Suppressor macrophage treated with lipopolysaccharide for 4 hours (primary cell): ENCODE measurements at places on chromosomes 5 and 9.

DNA sequence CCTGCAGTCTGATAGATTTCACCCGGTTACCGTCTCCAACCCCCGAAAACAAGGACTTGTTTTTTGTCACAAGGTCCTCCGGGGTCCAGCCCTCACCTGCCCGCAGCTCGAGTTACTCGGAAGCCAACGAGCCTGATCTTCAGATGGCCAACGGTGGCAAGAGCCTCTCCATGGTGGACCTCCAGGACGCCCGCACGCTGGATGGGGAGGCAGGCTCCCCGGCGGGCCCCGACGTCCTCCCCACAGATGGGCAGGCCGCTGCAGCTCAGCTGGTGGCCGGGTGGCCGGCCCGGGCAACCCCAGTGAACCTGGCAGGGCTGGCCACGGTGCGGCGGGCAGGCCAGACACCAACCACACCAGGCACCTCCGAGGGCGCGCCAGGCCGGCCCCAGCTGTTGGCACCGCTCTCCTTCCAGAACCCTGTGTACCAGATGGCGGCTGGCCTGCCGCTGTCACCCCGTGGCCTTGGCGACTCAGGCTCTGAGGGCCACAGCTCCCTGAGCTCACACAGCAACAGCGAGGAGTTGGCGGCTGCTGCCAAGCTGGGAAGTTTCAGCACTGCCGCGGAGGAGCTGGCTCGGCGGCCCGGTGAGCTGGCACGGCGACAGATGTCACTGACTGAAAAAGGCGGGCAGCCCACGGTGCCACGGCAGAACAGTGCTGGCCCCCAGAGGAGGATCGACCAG, 121.3 kb downstream of the DAB2IP start:
- no peak for DNase-seq

DNA sequence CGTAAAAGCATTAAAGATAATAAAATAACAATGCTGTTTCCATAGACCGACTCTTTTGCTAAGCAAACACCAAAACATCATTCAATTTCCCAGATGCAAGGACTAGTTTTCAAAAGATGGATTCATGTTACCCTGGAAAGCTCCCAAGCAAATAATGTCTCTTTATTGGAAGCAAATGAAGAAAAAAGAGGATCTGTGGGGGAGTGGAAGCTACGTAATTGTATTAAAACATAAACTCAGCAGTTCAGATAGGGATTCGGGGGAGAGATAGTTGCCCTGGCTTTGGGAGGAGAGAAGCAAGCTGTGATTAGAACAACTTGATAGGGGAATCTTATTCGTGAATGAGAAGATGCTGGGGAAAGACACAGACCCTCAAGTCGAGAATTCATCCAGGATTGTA, 491.0 kb upstream of the CLINT1 start:
- no peak for DNase-seq

DNA sequence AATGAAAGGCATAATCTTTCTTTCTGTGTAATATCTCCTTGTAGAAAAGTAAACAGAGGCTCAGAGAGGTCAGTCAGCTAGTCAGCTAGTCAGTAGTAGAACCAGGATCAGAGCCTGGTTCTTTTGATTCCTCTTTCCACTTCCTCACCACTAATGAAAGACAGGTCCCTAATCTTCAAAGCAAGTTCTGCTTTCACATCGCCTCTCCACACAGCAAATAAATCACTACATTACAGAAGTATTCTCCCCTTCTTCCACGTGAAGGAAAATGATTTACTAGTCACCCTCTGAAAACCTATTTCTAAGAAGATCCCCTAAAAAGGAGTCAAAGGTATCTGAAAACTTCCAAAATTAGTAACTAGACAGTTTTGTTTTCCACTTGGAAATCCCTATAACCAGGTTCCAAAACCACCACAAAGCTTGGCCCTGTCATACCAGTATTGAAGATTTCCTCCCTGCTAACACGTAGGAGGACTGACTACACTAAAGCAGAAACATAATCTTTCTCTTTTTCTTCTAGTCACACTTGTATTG, 140.5 kb upstream of the TARS1 start:
- peak; percentile 70 for DNase-seq

DNA sequence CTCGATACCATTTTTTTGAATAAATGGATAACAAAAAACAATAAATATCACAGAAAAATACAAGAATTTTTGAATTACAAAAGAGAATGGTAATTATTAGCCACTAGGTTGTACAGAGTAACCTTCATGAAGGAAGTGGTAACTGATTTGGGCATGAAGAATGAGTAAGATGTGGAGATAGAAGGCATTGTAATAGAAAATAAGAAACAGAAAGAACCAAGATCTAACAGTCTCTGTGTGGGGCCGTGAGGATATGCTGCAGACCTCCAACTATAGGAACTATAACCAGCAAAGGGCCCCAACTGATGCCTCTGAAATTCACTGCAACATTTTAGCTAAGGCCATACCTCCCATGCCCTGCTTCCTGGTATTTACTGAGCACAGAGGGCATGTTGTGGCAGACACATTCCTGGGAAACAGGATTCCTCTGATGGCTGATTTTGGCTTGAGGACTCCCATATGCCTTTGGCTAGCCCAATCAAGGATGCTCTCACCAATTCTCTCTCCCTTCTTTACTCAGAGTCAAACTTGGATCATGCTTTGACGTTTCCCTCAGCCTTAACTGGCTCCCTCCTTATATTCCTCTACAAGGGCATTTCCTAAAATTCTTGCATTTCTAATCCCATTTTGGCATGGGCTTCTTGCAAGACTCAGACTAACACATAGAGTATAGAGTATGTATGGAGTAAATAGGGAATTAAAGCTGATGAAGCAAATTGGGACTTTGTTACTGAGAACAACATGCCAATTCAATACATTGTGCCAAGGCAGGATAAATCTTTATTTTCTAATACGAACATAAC, 208.9 kb downstream of the PDE4D start:
- DNase-seq = no peak

DNA sequence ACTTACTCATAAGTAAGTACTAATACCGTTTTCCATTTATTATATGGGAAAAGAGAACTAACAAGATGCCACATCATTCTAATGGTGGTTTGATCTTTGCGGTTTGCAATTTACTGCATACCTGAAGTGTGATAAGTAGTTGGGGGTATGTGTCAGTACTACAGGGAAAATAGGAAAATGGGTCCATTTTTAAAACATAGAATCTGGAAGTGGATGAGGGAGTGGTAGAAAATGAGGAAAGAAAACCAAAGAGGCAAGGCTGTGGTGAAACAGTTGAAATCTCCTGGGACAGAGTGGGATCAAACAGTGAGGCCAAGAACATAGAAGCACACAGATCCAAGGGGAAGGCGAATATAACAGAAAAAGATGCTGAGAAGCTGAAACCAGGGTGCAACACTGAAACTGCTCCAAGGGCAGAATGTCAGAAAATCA, 6.7 kb downstream of the ADAMTSL1 start:
- no peak for DNase-seq

- DNase-seq = no peak
Observed at GRCh38 chr5:111999286-111999685, 242.3 kb upstream of the NREP start.

DNA sequence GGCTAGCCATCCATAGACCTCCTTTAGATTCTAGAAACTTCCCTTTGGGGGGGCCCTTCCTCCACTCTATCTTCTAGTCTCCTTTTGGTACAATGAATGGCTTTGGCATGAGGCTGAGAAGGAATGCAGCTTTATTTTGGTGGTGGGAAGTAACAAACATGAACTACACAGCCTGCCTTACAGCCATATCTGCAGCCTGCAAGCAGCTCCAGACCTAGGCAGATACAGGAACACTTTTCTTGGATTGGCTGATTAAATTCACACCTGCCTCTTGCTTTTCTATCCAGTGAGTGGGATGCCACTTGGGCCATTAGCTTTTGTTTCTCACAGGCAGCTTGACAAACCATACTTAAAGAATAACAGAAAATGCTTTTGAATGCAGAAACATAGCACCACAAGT, 28.2 kb downstream of the NR6A1 start:
- no peak for DNase-seq

GRCh38 chr5:107796797-107797196, 126.1 kb upstream of the EFNA5 start:
- DNase-seq = no peak

DNA sequence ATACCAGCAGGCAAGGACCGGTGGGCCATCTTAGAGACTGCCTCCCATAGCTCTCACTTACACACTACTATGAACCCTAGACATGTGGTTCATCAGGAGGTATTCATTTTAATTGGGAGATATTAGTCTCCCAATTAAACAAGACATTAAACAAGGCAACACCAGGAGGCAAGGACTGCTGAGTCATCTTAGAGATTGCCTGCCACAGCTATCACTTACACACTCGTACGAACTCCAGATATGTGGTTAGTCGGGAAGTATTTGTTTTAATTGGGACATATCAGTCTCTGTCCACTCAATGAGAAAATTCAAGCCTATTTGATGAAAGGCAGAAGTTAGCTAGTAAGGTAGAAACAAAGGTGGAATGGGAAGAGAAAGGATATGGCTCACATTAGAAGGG, 343.9 kb downstream of the NFIB start:
- DNase-seq = no peak

DNA sequence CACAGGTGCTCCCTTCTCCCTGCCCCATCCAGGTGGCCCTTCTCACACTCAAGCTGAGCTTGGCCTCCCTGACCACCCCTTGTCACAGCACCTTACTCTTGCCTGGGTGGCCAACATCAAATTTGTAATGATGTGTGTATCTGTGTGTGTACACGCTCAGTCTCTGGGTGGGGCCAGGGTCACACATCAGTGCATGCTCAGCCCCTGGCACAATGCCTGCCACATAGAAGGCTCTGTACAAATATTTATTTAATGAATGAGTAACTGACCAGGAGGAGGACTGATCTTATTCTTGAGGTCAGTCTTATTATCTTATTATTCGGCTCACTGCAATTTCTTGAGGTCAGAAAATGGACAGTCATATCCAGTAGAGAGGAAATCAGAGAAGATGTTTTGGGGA, 41.3 kb upstream of the HAND1 start:
- DNase-seq = no peak

- DNase-seq = peak; percentile 66
Observed at GRCh38 chr5:172788771-172789686, 18.0 kb upstream of the DUSP1 start.

- no peak for DNase-seq
Observed at GRCh38 chr5:31197183-31197582, 3.7 kb downstream of the CDH6 start.

- DNase-seq = peak; percentile 93
Observed at GRCh38 chr5:132293066-132293991, 865 bp upstream of the SLC22A4 start.

GRCh38 chr9:135876936-135877335, 30.4 kb downstream of the CAMSAP1 start:
- no peak for DNase-seq

DNA sequence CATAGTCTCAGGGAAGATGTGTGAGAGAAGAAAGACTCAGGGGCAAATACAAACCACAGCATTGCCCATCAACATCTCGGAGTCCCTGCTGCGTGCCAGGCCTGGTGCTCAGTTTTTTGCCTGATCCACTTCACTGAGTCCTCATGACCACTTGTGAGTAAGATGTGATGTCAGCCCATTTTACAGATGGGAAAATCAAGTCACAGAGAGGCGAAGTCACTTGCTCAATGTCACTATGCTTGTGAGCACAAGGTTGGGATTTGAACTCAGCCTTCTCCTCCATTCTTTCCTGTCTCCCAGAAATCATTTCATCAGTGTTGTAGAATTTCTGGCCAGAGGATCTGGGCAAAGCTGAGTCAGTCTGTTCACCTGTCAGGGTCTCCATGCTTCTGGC, 34.6 kb upstream of the PSD2 start:
- DNase-seq = no peak

DNA sequence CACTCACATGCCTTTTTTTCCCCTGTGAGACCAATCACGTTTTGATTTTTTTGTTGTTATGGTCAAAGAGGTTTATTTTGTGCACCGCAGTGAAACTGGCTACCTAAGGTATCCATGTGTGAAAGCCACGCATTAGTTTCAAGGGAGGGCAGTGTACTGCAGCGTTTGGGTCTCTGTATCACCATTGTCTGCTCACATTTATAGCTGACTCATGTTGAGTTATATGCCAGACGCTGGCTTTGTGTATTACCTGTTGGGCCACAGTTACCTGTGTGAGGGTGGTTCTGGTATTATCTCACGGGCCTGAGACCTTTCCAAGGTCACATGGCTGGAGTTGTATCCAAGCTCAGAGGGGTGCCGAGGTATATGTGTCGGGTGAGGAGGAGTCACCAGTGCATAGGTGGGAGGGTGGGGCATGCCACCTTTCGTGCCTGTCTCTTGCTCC, 75.8 kb downstream of the ARHGAP26 start:
- no peak for DNase-seq

DNA sequence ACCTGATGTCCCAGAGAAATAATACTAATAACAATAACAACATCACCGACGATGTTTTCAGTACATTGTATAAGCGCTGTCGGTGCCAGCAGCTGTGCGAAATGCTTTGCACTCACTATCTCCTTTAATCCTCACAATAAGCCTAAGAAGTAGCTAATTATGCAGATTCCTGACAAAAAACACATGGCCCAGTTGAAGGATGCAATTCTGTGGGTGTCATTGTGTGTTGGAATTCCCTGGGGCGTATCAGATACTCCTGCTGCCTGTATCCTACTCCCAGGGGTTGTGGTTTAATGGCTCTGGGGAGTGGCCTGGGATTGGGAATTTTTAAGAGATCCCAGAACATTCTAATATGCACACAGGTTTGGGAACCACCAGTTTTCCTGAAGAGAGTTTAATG, 154.0 kb downstream of the RGS3 start:
- no peak for DNase-seq

- peak; percentile 43 for DNase-seq
Observed at GRCh38 chr5:100623719-100624118, 88.5 kb downstream of the FAM174A start.

DNA sequence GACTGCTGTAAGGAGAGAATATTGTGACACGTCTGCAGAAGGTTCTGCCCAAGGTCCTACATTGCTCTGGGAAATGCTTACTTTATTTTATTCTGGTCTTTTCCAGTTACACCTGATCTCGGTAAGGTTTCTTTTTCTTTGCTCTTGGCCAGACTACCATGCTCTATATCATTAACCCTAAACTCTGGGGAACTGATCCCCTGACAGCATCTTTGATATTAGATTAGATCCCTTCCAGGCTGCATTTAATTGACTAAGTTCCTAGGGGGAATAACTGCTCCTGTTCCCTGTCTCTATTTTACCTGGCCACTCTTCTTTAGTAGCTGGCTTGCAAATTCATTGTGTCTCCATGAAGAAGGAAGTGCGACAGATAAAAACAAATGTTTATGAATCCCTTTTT, 243.5 kb downstream of the MAT2B start:
- no peak for DNase-seq

DNA sequence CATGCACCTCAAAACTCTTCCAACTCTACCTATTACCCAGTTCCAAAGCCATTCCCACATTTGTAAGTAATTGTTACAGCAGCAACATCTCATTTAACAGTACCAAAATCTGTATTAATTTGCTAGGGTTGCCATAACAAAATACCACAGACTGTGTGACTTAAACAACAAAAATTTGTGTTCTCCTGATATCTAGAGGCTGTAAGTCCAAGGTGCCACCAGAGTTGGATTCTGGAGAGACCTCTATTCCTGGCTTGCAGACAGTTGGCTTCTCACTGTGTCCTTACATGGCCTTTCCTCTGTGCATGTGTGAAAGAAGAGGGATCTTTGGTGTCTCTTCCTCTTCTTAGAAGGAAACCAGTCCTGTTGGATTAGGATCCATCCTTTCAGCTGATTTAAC, 203.8 kb upstream of the PIK3R1 start:
- no peak for DNase-seq
